ENCODE measurements at places on chromosomes 1 and 21. TPM values are rescaled to one million over a fixed set of nuclear protein-coding genes. Genes with fewer than 3 reads are reported as not detected.

DNA sequence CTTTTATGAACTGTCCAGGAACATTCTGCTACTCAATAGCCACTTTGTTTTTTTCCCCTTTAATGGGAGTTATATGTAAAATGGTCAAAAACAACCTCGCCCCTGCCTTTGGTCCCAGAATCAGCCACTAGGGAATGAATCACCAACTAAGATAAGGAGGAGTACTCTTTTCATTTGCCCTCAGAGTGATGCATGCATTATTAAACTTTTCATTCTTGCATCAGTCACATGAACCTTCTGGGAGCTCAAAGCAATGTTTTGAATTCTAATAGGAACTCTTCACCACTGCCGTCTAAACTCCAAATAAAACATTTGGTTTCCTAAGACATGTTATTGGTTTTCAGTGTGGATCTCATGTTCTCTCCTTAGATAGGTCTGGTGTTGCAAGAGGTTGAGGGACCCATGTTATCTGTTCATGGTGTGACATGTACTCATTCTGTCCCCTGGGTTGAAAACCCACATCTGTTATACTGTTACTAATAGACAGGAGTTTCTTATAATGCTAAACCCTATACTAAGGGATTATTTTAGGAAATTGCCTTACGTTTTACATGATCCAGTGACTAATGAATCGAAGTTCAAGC is 17.8 kb upstream of the HSD17B7 start:
- no peak for DNase-seq

DNA sequence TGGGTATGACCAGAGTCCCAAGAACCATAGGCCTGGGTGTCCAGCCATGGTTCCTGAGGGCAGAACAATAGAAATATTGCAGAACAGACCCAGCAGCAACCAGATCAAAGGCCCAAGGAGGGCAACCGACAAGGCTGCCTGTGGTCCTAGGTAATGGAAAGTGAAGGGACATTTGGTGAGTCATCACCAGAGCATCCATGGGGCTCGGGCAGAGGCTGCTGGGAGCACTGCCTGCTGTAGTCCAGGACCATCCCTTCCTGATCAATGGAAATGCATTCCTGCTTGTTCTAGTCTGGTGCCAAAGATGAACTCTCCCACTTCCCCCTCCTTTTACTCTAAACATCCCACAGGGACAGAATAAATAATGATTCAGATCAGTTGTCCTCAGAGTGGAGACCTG is 172.8 kb upstream of the CACNA1E start:
- no peak for DNase-seq

Gene NPHS2
- total RNA-seq: not detected

DNA sequence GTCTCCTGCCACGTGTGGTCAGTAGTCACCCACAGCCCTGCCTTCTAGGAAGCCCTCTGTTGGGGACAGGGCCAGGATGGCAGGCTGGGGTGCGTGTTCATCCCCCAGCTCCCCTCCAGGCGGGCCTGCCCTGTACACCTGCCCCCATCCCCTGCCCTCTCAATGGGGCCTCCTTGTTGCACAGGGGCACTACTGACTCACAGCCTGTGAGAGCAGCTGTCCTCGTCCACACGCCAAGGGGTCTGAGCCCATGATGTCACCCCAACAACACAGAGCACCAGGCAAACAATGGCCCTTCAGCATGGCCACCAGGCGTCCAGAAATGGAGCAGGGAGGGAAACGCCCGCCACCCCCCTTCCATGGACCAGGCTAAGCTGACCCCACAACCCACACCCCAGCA is 64.3 kb downstream of the ARHGEF16 start:
- DNase-seq: no peak

DNA sequence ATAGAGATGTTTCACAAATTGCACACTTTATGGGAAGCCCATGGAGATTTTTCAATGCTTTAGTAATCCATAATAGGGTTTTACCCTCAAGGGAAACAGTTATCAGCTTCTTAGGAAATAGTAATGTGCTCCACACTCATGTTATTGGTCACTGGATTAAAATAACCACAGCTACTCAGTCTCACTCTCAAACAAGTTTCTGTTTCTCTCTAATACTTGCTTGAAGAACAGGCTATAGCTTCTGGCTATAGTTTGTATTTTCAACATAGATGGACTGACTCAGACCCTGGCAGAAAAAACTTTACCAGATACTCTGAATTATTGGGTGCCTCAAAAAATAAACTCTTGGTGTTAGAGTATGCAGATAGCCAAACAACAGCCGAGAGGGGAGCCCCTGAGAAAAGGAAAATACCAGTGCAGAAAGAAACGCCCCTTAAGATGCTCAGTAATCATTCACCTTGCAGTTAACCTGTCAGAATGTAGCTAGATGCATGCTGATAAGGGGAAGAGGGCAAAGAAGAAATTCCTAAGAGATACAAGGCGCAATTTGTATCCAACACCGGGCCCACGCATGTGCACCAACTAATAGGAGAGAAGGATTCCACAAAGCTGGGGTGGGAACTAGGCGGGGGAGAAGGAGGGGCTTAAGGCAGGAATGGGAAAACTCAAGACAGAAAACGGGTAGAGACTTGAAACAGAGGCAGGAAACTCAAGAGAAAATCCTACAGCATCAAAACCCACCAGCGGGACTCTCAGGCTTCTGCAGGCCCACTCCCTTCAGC is 30.4 kb upstream of the PDE4B start:
- DNase-seq: no peak

Gene MSH4
- total RNA-seq: 0.55 TPM

GRCh38 chr1:9068981-9069325 is 482 bp downstream of the SLC2A5 start:
- DNase-seq: no peak

Gene TMEM61
- total RNA-seq: 1.4 TPM

Gene TFF1
- total RNA-seq: 2.6 TPM

DNA sequence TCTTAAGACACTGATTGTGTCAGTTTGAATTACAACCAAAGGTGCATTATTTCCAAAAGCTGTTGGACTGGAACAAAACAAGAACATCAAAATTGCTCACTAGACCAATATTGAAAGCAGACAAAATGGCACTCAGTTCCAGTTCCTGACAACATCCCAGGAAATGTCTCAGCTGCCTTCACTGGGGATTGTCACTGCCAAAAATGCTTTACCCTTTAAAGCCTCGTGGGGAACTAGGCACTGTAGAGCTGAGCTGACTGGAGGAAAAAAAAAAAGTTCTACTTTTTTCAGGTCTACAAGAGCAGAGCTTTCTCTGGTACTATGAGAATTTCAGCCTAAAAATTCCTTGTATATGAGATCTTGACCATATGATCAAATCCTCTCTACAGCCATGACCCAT is 21.9 kb downstream of the GPR52 start:
- DNase-seq: no peak

DNA sequence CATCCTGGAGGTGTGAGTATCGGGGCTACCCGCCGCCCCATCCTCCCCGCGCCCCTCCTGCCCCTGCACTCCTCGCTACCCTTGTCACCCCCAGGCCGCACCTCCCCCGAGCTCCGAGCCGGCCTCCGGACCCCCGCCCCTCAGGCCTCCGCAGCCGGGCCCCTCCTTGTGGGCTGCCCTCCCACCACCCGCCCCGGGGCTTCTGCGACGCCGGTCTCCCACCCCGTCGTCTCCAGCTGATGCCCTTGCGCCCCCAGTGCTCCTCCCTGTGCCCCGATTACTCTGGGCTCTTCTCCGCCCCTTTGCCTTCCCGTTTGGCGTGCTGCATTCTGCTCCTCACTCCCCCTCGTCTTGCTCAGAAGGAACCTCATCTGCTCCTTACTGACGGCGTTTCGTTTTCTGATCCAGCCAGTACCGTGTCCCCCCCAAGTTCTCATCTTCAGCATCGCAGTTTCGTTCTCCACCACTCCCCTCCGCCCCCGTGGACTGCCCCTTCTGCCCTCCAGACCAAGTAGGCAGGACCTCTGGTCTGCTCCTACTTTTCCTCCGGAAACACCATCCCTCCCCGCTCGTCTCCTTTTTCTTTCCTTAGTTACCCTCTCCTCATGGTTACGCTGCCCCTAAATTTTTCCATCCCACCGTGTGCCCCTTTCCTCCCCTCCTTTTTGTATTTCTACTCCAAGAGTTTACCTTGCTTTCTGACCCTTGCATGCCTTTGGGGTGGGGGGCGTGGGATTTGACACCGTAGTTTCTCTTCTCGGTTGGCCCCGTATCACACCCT is 841 bp downstream of the SNX27 start:
- peak; percentile 62 for DNase-seq

GRCh38 chr21:32925098-32925497 is 100.6 kb upstream of the OLIG2 start:
- no peak for DNase-seq

- no peak for DNase-seq
These were observed 145.6 kb downstream of the CAMTA1 start for GRCh38 chr1:6930732-6931300.

GRCh38 chr1:26274801-26275425 is 5.0 kb upstream of the SH3BGRL3 start:
- DNase-seq: no peak
